Nucleus accumbens (tissue), 56 donors: ENCODE measurements at places on chromosomes 2 and 18.

DNA sequence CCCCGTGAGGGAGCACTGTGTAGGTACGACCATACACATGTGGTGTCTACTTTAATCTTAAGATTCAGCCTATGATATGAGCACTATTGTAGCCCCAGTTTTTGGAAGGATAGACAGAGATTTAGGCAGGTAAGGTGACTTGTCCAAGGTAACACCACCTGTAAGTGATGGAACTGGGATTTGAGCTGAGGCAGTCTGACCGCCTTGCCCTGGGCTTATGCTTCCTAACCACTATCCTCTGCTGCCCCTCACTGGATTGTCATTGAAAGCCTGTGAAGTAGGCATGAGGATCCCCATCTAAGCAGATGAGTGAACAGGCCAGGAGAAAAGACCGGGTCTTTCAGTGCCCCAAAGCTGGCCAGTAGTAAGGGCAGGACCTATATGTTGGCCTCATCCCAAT, 343.8 kb downstream of the CYRIA start:
- DNase-seq, result no peak

- DNase-seq, result no peak
Measured at GRCh38 chr2:37721201-37721560, 49.7 kb upstream of the CDC42EP3 start.

DNA sequence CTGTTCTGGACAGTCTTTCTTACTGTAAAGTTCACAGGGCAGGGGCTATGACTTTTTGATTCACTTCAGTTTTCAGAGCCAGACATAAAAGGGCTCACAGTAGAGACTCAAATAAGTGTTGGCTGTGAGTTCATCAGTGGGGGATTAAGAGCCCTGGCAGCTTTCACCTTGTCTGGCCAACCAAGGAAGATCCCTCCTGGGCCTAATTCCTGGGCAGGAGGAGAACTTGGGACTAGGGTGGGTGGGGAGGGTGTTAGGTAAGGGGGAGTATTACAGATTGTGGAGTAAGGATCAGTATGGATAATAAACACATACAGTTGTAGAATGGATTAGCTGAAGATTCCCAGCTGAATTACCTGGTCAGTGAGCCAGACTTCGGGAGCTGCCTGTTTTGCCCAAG, 904 bp upstream of the SFXN5 start:
- DNase-seq, result no peak

DNA sequence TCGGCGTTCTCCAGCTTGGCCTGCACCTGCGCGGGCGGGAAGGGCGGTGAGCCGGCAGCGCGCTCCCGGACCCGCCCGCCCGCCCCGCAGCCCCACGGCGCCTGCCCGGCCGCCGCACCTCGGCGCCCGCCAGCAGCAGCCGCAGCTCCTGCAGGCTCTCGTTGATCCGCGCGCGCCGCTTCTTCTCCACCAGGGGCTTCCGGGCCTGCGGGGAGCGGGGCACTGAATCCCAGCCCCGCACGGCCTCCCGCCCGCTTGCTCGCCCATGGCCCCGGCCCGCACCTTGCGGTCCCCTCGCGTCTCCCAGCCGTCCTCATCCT, 335 bp downstream of the HES6 start:
- no peak for DNase-seq

DNA sequence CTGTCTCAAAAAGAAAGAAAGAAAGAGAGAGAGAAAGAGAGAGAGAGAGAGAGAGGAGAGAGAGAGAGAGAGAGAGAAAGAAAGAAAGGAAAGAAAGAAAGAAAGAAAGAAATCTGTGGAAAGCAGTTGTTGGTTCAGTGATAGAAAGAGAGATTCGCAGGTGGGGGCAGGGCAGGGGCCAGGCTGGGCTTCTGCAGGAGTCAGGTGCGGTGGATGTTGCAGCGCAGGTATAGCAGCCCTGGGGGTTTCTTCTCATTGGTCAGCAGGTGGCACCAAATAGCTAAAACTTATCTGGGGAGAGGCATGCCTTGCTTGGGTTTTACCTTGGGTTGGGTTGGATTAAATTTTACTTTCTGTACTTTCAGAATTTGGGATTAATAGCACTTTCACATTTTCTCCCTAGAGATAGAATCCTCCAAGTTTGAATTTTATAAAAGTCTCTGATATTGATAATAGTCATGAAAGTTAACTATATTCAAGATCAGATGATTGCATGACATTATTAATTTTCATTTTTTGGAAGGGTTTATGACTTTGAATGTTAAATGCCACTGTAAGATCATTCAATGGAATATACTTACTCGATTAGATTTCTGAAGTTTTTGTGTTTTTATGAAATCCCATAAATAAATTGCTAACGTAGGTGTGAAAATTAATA, 66.6 kb downstream of the SPTBN1 start:
- DNase-seq, result no peak

DNA sequence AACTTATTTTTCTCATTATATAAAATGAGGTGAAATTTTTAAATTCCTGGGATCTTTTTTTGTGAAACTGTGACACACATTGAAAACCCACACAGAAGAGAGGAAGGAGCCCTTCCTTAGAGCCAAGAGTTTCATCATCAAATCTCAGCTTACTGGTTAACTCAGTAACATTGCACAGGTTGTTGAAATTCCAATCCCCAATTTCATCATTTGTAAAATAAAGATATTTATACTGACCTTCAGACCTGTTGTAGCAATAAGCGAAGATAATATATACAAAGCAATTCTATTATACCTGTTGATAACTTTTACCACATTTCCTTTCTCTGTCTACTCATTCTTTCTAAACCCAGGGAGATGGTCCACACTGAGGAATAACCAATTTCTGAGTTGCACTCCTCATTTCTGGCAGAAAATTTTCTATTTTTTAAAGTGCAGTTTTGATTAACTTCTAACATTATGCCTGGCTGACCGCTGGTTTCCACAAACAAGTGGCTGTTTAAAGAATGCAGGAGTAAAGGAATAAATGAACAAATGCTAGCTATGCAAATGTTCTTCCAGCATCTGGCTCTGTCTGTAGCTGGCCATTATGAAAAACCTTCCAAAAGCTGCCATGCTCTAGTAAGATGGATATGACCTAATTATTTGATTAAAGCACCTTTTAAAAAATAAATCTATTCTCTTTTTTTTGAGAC, 105.7 kb upstream of the LINC00305 start:
- DNase-seq, result no peak

DNA sequence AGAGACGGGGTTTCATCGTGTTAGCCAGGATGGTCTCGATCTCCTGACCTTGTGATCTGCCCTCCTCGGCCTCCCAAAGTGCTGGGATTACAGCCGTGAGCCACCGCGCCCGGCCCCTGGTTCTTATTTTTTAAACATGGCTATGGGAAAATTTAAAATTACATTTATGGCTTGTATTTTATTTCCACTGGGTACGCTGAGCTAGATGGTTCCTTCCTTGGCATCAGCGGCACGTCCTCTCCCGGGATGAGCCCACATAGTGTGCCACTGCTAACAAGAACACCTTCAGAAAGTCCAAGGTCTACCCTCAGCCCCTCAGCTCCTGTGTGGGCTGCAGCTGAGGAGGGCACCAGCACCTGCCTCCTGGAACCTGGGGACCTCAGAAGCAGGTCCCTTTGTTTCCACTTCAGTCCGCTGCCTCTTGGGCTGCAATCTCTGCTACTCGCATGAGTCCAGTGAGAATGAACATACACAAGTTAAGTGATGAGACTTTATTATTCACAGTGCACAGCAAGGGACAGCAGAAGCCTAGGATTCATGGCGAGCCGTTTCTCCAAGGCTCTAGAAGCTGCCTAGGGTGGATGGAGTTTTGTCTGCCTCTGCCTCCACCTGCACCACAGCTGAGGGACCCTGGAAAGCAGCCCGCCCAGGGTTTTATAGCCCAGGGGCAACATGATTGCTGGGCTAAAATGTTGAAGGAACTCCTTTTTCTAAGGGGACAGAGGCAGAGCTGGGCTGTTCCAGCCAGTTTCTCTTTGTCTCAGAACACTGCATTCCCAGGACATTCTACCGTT, 107.5 kb upstream of the TEX51 start:
- no peak for DNase-seq

GRCh38 chr2:67561457-67561965, 164.4 kb downstream of the ETAA1 start:
- DNase-seq, result no peak

- no peak for DNase-seq
Measured at GRCh38 chr18:58387716-58388115, 241.2 kb downstream of the ALPK2 start.

- no peak for DNase-seq
Measured at GRCh38 chr18:39724652-39725051, 2159.1 kb upstream of the CELF4 start.

GRCh38 chr2:132392221-132392620, 24.4 kb upstream of the GPR39 start:
- DNase-seq, result no peak

GRCh38 chr2:46887028-46887885, 28.3 kb downstream of the MCFD2 start:
- no peak for DNase-seq

- no peak for DNase-seq
Measured at GRCh38 chr2:221504905-221505304, 67.2 kb downstream of the EPHA4 start.

GRCh38 chr2:58056192-58056916, 9.7 kb downstream of the VRK2 start:
- no peak for DNase-seq

- DNase-seq, result no peak
Measured at GRCh38 chr2:111156529-111156928, 35.8 kb downstream of the BCL2L11 start.

GRCh38 chr2:232731470-232731869, 34.3 kb downstream of the GIGYF2 start:
- no peak for DNase-seq

DNA sequence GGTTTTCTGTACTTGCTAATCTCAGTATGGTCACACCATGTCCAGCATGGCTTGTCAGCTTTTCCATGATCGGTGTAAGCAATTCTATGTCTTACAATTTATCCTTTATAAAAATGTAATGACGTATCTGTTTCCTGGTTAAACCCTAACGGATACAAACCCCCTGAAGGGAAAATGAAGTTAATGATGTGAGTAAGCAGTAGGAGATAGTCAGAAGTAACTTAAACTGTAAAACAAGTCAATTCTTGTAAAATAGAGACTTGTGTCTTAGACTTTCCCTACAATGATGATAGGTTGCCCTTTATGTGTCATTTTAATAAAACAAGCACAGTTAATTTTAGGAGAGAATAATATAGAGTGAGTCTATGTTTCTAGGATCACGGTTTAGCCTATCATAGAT, 1365.9 kb upstream of the SLC39A10 start:
- no peak for DNase-seq

GRCh38 chr2:200189964-200190363, 116.5 kb upstream of the SPATS2L start:
- no peak for DNase-seq

DNA sequence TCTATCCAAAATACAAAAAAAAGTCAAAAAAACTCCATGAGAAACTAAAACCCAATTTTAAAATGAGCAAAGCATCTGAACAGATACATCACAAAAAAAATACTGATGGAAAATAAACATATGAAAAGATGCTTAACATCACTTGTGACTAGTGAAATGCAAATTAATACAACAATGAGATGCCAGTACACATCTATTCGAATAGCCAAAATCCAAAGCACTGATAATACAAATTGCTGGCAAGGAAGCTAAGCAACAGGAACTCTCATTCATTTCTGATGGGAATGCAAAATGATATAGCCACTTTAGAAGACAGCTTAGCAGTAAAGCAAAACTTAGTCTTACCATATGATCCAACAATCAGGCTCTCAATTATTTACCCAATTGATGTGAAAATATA, 190.2 kb upstream of the FN1 start:
- no peak for DNase-seq

DNA sequence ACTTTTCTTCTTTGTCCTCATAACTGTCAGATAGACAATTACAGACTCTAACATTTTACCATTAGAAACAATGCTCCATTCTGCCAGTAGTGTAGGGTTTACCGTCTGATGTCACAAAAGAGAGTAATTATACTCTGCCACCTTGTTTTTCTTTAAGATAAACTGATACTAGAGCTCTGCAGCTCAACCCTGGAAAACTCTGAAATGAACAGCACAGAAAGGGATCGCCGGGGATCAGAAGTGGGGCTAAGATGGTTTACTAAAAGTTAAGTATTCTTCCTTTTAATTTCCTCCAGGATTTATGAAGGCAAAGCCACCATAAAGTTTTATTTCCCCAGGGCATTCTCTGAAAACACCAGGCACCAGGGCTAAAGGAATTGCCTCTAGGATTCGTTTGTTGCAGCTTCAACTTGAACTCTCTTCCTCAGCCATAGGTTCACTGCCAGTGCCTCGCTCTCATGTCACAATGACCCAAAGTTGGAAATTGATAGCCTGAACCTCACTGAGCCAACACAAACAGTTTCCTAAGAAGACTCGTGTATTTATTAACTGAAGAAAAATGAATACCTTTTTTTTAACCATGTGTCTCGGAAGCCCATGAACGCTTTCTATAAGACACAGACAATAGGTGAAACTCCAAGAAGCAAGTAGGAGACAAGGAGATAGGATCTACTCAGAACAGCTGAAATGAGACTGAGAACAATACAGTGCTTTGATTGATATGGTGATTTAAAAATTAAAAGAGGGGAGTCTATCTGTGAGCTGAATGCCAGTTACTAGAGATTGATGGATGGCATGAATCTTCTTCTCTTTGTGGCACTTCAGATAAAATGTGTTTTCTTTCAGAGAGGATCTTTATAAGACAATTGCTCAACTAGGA, 121.5 kb upstream of the SPATS2L start:
- no peak for DNase-seq

DNA sequence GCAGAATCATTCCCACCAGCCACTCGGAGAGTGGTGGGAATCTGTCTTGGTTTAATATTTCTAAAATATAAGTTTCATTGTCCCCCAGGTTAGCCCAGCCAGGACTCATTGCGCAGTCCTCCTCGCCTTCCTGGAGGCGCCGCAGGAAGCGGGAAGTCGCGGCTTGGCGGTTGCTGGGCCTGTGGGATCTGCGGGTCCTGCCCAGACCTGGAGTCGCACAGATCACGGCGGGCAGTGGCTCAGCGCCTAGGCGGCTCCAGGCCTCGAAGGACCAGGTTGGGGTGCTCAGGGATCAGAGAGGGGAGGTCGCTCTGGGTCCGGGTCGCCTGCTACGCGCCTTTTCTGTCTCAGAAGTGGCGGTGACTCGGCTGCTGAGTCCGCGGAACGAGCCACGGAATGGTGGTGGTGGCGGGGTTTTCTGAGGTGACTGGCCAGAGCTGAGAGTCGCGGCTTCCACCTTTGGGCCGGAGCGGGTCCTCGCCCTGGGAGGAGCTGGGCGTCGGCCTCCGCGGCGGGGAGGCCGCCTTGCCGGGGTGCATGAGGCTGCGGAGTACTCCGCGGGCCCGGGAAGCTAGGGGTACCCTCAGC, 2.6 kb downstream of the HOXD3 start:
- DNase-seq, result no peak

- DNase-seq, result no peak
Measured at GRCh38 chr18:35438480-35439234, 59.1 kb downstream of the INO80C start.

DNA sequence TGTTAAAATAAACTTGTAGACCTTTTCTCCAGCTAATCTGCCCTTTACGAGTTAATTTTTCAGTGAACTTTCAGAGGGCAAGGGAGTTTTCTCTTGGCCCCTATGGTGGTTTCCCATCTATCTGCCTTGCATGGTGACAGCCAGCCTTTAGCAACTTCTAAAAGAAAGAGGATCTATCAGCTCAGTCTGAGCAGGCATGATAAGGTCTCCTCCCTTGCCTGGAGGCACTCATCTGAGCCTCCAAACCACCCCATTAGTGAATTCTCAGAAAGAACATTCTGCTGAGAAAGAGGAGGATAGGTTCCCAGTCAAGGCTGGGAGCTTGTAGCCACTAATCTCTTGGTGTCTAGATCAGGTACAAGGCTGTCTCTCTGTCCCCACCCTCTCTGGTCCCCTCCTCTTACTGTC, 10.7 kb upstream of the GYPC start:
- no peak for DNase-seq

GRCh38 chr2:20370191-20370590, 19.5 kb upstream of the PUM2 start:
- no peak for DNase-seq
